Tibial nerve (tissue), 4 donors: ENCODE measurements at places on chromosomes 11 and 22. TPM values are rescaled to one million over a fixed set of nuclear protein-coding genes. Genes with fewer than 3 reads are reported as not detected.

The OR2AT4 gene
- 1.2 TPM for total RNA-seq

The KCNK4 gene
- not detected for total RNA-seq

The CRYAB gene
- total RNA-seq: 702 TPM

The MYEOV gene
- 4.8 TPM for total RNA-seq

The SPDYC gene
- not detected for total RNA-seq

The SEC14L2 gene
- total RNA-seq: 29.1 TPM

The FAM227A gene
- 3.3 TPM for total RNA-seq

The C11orf86 gene
- total RNA-seq: not detected

The SVIP gene
- total RNA-seq: 32.7 TPM

The SCGB1D2 gene
- total RNA-seq: not detected

The RAB39A gene
- not detected for total RNA-seq

The SYT7 gene
- 1.8 TPM for total RNA-seq

The OR52E1 gene
- total RNA-seq: not detected

The TMEM218 gene
- total RNA-seq: 19.0 TPM

The MPPED2 gene
- 11.5 TPM for total RNA-seq

The SEC14L6 gene
- 0.98 TPM for total RNA-seq

The KRTAP5-7 gene
- total RNA-seq: not detected

The MS4A4A gene
- 27.8 TPM for total RNA-seq

The VSIG10L2 gene
- total RNA-seq: not detected

The GPR83 gene
- not detected for total RNA-seq

The DERL3 gene
- total RNA-seq: not detected

The CASP5 gene
- not detected for total RNA-seq

The MS4A12 gene
- not detected for total RNA-seq

The P2RY2 gene
- 4.5 TPM for total RNA-seq

The CNIH2 gene
- total RNA-seq: not detected

The PSMD13 gene
- 136 TPM for total RNA-seq

The DDTL gene
- 4.6 TPM for total RNA-seq

The NCR3LG1 gene
- 1.0 TPM for total RNA-seq

The CCDC87 gene
- total RNA-seq: 0.30 TPM

The F2 gene
- total RNA-seq: not detected

The DEPDC7 gene
- total RNA-seq: 9.2 TPM

The EFCAB6 gene
- 9.2 TPM for total RNA-seq

The MRGPRF gene
- total RNA-seq: 34.2 TPM

The ELFN2 gene
- total RNA-seq: 2.7 TPM

The UCP2 gene
- total RNA-seq: 60.6 TPM

The OR56A1 gene
- not detected for total RNA-seq

The C22orf23 gene
- total RNA-seq: not detected

The PRAME gene
- total RNA-seq: not detected

The LRRC56 gene
- not detected for total RNA-seq

The APOL5 gene
- not detected for total RNA-seq
